ENCODE measurements at places on chromosomes 2 and 18.

GRCh38 chr2:14513903-14514302 is 118.6 kb upstream of the LRATD1 start:
- no peaks in the 10 kb centered on the region for H3K36me3 ChIP-seq
- no peaks in the 10 kb centered on the region for H3K4me1 ChIP-seq
- no peak for DNase-seq
- no peak overlapping the region for H3K4me3 ChIP-seq
- no peaks in the 10 kb centered on the region for H3K27me3 ChIP-seq
- no peak overlapping the region for H3K27ac ChIP-seq

GRCh38 chr2:58434692-58435091 is 193.6 kb upstream of the FANCL start:
- peaks cover 10% of the 10 kb centered on the region for H3K27me3 ChIP-seq
- H3K4me1 ChIP-seq = no peaks in the 10 kb centered on the region
- DNase-seq = no peak

GRCh38 chr2:68420254-68420910 is 46.7 kb downstream of the FBXO48 start:
- peaks cover 3% of the 10 kb centered on the region for H3K4me1 ChIP-seq
- H3K4me3 ChIP-seq = no peak overlapping the region
- no peak overlapping the region for H3K27ac ChIP-seq
- no peaks in the 10 kb centered on the region for H3K27me3 ChIP-seq

DNA sequence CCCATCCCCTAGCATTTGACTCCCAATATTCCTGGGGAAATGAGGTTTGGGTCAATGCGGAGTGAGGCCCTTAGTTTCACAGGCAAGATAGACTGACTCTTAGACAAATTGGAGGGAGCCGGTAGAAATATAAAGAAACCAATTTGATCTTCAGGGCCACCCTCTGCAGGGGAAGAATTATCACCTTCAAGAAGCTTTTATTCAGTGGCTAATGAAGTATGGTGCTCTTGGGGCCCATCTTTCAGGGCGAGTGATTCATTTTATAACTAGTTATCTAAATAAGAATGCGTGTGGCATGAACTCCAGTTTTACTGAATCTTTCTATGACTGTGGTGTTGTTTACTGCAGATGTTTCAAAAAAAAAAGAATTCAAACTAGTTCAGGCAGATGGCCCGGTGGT is 88.4 kb downstream of the LYPD1 start:
- DNase-seq = no peak
- no peaks in the 10 kb centered on the region for H3K27me3 ChIP-seq
- no peaks in the 10 kb centered on the region for H3K4me1 ChIP-seq
- H3K27ac ChIP-seq = no peak overlapping the region
- no peak overlapping the region for H3K4me3 ChIP-seq

- no peak overlapping the region for H3K27ac ChIP-seq
- H3K36me3 ChIP-seq = no peaks in the 10 kb centered on the region
- DNase-seq = no peak
- H3K4me3 ChIP-seq = no peak overlapping the region
Measured at GRCh38 chr18:38619129-38619528, 1053.5 kb upstream of the CELF4 start.

GRCh38 chr2:132414081-132414480 is 2.5 kb upstream of the GPR39 start:
- H3K4me1 ChIP-seq = no peaks in the 10 kb centered on the region

All from T-helper 2 cell treated with Interferon-gamma antibody and Interleukin-4, amounts not matched to agents 5 μg/mL and 100 μg/mL, for 36 hours (primary cell).